Mammary epithelial cell (primary cell): ENCODE measurements at places on chromosomes 4 and X. TPM values are rescaled to one million over a fixed set of nuclear protein-coding genes. Genes with fewer than 3 reads are reported as not detected.

ADAD1 gene
- total RNA-seq, result not detected

NSUN7 gene
- 0.33 TPM for total RNA-seq

EDA2R gene
- 8.2 TPM for total RNA-seq

REELD1 gene
- total RNA-seq, result not detected in 2 replicates

DIPK2B gene
- not detected for total RNA-seq

TCEANC gene
- 3.9 and 5.2 TPM in 2 replicates for total RNA-seq

LRRC66 gene
- 0.50 TPM for total RNA-seq

ANOS1 gene
- 0.64 and 2.0 TPM in 2 replicates for total RNA-seq

PRRG3 gene
- total RNA-seq, result not detected

BANK1 gene
- 0.17 TPM for total RNA-seq

KLHL15 gene
- 7.7 TPM for total RNA-seq

SPON2 gene
- 0.83 TPM for total RNA-seq

SERPINA7 gene
- total RNA-seq, result not detected

SERTM2 gene
- total RNA-seq, result not detected in 2 replicates

SSX4 gene
- not detected in 2 replicates for total RNA-seq

UGT2B17 gene
- not detected in 2 replicates for total RNA-seq

SMIM10L2A gene
- total RNA-seq, result 27.5 TPM

PWWP3B gene
- 1.2 TPM for total RNA-seq

ATP1B4 gene
- total RNA-seq, result not detected

ZMAT1 gene
- not detected in 2 replicates for total RNA-seq

MYOZ2 gene
- total RNA-seq, result not detected

RNF150 gene
- 0.08 TPM in 1 of 2 replicates, not detected in the other for total RNA-seq

ART3 gene
- not detected in 2 replicates for total RNA-seq
